Stimulated activated CD4-positive, alpha-beta T cell treated with anti-CD3 and anti-CD28 coated beads, Interleukin-4, amount 100 ng/mL, for 4 hours (primary cell): ENCODE measurements at places on chromosomes 13 and 19.

DNA sequence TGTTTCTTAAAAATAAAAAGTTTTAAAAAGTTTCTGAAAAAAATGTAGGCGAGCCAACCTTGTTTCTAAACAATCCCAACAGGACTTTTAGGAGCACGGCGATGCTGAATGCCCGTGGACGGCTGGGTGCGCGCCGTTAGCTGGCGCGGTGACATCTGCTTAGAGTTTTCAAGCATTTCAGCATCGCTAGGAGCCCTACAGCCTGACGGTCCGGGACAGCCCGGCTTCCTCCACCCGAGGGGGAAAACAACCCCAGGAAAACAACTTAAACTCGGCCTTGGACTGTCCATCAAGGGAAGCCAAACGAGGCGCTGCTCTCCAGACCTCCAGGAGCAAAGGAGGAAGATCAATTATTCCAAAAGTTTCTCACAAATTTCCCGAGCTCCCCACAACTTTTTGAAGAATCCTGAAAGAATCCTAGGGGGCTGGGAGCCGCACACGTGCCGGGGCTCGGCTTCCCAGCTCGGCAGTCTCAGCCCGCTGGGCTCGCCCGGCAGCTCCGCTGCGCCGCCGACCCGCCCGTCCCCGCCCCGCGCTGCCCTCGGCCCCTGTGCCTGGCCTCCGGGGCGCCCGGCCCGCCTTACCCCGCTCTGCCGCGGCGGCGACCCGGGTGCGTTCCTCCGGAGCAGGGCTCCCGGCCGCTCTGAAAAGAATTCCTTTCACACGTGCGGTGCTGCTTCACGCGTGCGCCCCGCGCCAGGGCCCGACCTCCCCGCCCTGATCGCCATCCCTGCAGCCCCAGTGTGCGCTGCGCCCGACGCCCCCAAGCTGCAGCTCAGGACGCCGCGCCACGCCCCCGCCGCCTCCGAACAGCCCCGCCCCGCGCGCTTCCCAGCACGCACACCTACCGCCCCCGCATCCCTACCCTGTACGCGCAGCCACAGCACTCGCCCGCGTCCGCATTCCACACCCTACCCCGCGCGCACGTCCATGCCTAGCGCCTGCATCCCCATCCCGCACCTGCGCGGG, at the start of gene GJA3:
Gene GJA3 (minus strand): TSS at position 747 of the 969 bp plus-strand sequence. CDS start 17,764 bp downstream, outside the sequence.
- peak; percentile 63 for DNase-seq

- no peak for DNase-seq
Measured at GRCh38 chr19:35518313-35518712, 4.9 kb upstream of the DMKN start.

GRCh38 chr19:11494634-11495285, 10.9 kb downstream of the ZNF653 start:
- DNase-seq = no peak

DNA sequence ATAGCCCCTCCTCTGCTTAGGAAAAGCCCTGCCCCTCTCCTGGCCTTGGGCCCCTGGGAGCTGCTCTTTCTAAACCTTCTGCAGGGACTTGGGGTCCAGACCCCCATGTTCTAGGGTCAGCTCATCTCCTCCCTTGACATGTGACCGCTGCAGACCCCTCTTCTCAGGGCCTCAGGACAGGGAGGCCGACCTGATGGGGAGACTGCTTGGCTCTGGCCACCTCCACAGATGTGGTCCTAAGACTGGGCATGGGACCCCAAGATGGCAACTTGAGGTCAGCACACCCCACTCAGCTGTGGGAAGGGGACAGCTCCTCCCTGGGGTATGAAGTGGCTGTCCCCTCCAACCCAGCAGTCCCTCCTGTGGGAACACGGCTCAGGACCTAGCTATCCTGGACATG, 3.9 kb upstream of the SIX5 start:
- no peak for DNase-seq

DNA sequence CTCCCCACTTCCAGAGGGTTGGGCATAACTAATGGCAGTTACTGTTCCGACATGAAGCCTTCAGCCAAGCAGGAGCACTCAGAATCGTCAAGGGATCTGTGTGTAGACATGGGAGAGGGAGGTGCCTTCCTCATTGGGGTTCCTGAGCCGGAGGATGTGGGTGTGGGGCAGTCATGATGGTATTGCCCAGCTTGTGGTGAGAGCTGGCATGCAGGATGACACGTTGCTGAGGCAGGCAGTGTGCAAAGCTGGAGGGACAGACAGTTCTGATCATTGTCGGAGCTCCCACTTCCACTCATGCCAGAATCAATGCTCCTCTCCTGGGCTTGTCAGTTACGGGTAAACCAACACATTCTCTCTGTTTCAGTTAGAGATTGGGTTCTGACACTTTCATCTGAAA, 83.9 kb upstream of the TSC22D1 start:
- no peak for DNase-seq

DNA sequence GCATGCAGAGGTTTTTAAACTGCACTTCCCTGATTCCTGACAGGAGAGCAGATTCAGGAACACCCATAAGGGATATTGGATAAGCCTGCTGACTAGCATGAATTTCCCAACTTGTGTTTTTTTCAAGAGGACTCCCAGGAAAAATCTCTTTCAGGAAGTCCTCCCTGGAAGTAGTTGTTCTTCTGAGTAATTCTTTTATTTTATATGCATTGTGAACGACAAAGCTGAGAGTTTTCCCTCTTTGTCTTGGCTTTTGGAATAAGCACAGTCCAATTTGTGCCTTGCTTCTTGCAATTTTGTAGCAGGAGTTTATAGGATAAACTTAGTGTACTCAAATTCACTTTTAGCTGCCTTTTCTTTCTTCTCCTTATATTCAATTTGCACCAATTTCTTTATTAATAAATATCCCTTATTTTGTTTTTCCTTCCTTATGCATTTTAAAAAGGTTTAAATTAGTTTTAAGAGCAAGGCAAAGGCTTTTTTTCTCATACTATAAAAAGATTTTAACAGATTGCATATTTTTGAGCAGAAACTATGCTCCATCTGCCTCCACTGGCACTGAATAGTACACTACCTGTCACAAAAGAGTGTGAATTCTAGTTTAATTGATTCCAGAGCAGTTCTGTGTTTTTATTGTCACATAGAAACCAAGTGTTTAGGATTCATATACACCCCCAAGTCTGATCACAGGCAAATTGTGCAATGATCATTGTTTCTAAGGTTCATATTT, 543.3 kb upstream of the SPRY2 start:
- no peak for DNase-seq

- DNase-seq = no peak
Measured at GRCh38 chr13:30178976-30179375, 128.4 kb downstream of the KATNAL1 start.
